ENCODE measurements at places on chromosomes 2 and 18.

GRCh38 chr2:201643216-201643890 is at the start of gene TMEM237:
TMEM237 (minus strand) TSS chr2:201643503; CDS start chr2:201643400, 103 bp downstream.
- no peak for DNase-seq

- DNase-seq: no peak
Observed at GRCh38 chr2:152644189-152644873, 72.9 kb downstream of the PRPF40A start.

DNA sequence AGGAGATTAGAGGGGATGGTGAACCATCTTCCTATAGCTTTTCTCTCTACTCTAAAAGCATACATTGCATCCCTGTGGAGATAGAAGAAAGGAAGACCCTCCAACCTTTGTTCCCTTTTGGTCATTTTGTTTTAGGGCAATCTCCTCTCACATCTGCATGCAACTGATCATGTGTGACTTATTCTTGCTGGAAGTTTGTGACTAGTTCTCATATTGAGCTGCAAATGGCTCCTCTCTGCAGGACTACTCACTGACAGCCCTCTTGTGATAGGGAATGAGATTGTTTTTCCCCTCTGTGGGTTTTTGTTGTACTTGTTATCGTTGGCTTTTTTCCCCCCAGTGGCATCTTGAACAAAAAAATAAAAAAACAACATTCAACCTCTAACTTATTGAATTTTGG is 416.0 kb upstream of the CNTNAP5 start:
- no peak for DNase-seq

DNA sequence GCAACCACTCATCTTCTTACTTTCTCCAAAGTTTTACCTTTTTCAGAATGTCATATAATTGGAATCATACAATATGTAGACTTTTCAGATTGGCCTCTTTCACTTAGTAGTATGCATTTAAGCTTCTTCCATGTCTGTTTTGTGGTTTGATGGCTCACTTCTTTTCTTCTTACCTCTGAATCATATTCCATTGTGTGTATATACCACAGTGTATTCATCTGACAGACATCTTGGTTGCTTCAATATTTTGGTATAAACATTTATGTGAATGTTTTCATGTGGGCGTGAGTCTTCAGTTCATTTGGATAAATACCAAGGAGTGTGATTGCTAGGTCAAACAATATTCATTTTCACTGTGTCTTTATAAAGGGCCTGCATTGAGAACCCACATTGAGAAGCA is 136.1 kb upstream of the NOSTRIN start:
- DNase-seq: no peak

DNA sequence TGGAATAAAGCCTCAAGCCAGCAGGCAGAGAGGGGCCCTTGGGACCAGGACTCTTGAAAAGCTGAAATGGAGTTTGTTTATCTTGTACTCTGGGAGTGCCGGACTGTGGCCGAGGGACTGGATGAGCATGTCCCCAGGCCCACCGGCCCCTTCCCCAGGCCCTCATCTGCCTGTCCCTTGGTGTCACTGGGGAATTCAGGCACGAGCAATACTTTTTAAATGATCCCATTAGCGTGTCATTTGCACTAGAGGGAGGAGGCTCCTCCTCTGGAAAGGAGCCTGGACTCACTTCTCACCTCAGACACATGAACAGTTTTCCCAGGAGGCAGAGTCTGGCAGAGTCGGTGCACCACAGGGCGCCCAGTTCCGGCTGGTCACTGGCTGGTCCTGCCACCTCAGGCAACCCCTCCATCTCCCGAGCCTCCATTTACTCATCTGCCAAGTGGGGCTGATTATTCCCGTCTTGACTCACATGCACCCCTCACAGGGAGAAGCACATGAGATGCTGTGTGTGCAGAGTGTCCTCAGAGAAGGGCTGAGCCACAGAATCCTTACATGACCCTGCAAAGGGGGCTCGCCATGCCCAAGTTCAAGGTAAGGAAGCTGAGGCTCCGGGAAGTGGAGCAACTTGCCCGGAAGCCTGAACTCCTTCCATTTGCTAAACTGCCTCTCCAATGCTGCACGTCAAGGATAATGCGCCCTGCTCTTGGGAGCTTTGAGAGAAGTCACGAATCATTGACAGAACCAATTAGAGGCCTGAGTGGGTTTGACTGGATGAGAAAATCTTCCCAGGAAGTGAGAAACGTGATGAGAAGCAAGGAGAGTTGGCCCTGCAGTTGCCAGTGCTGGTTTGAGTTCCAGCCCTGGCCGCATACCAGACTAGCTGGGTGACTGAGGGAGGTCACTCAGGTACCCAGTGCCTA is 26.7 kb downstream of the CIB4 start:
- DNase-seq: peak; percentile 48

- no peak for DNase-seq
Observed at GRCh38 chr18:48405978-48406377, 3.2 kb downstream of the ZBTB7C start.

DNA sequence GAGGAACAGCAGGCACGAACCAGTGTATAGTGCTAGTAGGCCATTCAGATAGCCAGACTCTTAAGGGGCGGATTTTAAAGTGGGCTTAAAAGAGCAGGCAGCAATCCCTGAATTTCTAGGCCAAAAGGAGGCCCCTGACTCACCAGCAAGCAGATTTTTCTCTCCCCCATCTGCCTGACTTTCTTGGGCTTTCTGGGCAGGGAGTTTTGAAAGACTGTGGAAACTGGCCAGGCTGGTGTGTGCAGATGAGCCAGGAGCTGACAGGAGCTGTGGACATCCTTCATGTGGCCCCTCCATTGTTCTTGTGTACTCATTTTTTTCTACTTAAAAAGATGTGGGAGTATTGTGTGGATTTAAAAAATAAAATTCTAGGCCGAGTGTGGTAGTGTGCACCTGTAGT is 59.0 kb downstream of the GLI2 start:
- DNase-seq: no peak

GRCh38 chr2:28153851-28154250 is 238.8 kb upstream of the FOSL2 start:
- DNase-seq: no peak

DNA sequence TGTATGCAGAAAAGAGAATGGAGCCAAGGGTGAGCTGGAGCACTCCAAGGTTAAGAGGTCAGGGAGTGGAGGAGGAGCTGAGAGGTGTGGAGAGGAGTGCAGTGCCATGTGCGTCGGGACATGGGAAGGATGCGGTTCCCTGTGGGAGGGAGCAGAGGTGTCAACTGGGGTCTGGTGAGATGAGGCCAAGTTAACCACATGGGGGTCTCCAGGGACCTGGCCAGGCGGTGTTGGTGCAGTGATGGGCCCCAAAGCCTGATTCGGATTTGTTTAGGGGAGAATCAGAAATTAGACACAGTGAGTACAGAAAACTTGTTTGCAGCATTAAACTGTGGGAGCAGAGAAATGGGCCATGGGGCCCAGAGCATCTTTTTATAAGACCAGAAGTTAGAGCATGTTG is 210.5 kb downstream of the LDLRAD4 start:
- no peak for DNase-seq

DNA sequence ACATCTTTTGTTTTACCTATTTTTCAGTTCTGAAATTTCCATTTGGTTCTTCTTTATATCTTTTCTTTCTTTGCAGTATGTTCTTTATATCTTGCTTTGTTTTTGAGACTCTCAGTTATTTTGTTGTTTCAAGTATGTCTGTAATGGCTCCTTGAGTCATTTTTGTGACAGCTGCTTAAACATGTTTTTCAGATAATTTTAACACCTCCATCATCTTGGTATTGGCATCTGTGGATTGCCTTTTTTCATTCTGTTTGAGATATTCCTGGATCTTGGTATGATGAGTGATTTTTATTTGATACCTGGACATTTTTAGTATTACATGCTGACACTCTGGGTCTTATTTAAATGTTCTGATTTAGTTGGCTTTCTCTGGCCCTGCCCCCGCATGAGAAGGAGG is 89.5 kb downstream of the NCOA1 start:
- no peak for DNase-seq

DNA sequence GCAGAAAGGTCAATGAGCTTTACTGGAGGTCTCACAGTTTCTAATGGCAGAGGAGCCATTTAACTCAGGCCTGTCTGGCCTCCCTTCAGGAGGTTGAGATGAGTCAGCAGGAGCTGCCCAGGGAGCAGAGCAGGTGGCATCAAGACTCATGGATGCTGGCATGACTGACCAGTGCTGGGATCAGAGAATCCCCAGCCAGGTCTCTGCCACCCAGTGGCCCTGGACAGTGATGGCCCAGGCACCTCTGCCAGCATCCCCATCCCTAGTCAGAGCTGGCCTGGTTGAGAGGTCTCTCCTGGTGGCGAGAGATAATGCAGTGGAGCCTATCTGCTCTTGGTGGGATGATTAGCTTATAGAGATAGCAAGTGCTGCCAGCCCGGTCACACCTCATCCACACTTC is 43.1 kb downstream of the GYPC start:
- no peak for DNase-seq

DNA sequence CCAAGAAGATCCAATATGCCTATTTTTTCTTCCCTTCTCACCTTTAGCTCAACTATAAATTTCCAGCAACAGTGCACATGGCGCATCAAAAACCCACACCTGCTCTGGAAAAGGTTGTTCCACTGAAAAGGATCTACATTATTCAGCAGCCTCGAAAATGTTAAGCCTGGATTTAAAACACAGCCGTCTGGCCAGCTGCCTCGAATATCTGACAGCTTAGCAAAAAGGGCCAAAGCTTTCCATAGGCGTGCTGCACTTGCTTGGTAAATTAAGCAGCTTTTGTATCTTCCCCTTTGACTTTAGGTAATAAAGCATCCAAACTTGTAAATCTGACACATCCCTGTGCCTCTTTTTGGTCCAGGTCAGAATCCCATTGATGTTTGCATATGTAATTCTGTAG is 20.5 kb downstream of the DAPL1 start:
- DNase-seq: no peak

- no peak for DNase-seq
Observed at GRCh38 chr2:37378411-37378810, 34.0 kb downstream of the QPCT start.

DNA sequence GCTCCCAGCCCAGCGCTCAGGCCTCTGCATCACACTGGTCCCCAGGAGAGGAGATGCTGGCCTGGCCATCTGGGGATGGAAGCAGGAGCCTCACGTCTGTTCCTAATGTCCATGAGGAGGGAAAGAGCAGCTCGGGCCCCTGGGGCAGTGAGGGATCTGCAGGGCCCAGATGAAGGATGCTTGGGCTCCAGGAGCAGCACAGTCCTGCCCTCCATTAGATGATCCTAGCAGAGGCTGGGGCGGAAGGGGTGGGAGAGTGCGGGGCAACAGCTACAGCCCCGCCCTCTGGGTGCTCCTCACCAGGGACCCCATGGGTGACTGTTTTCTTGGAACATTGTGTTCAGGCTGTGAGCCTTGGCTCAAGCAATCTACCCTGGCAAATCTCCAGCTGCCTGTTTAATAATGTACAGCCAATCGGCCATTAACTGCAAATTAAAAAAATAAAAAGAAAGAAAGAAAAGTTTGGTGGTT is 49.7 kb downstream of the TNS1 start:
- peak; percentile 58 for DNase-seq

DNA sequence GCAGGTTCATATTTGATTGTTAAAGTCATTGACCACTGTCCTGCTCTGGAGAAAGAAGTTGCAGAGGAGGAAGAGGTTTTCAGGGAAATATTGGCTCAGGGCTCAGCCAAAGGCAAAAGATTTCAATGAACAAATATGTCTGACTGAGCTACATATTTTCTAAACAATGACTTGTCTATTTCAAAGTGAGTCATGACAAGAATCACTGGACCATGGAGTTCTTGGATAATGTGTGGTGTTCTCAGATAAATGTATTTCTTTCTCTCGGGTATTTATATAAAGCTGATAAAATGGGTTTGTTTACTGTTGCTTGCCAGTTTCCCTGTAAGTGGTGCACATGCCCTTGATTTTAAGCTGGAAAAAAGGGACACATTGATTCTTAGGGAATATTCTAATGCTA is 34.3 kb upstream of the RMP24 start:
- no peak for DNase-seq

GRCh38 chr2:236867441-236868260 is 218.0 kb upstream of the COPS8 start:
- no peak for DNase-seq

DNA sequence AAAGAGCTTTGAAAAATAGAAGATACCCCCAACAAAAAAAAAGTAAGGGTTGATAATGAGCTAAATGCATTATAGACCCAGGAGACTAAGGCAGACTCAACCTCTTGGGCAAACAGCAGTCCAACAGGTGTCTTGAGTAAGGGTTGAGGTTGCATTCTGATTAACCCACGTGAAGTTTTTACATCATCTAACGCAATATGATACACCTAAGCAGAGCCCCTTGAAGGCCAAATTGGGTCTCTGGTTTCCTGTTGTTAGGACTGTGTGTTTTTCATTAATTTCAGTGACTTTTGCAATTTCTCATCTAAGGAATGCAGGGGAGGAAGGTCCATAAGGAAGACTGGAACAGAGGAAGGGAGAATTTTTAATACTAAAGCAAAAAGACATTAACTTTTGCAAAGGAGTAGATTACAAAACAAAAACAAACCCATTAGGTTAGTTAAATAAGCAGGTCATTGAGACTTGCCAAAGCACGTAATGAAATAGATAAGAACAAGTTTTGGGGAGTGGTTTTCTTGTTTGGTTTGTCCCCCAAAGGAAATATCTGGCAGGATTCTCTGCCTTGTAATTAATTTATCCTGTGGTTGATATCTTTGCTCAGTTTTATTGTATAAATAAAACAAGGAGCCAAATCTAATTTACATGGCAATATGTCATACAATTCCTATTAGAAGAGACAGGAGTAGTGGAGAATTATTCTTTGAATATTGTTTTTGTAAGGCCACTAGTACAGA is 244.3 kb downstream of the ETAA1 start:
- no peak for DNase-seq

- DNase-seq: no peak
Observed at GRCh38 chr2:11976073-11976472, 229.6 kb downstream of the LPIN1 start.

GRCh38 chr2:42622943-42623676 is 54.7 kb downstream of the MTA3 start:
- no peak for DNase-seq

GRCh38 chr2:64391424-64391823 is 62.5 kb upstream of the LGALSL start:
- DNase-seq: no peak

- DNase-seq: no peak
Observed at GRCh38 chr2:237511433-237511832, 24.4 kb downstream of the MLPH start.

DNA sequence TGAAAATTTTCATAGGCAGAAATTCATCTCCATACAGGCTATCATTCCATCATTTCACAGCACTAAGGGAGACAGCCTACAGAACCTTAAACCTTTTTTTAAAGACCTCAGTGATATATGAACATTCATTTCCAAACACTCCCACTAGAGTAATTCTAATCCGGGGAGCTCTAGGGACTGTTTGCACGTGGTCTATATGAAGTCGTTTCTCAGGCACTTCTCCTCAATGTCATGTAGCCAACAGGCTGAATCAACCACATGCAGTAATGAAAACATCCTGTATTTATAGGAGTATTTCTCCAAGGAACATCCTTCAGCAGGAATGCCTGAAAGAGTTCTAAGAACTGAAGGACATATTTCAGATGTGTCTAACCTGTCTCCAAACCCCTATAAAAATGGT is 97.3 kb upstream of the CREB1 start:
- DNase-seq: no peak

GRCh38 chr2:45685260-45685659 is 33.8 kb downstream of the PRKCE start:
- DNase-seq: no peak
